ENCODE measurements at places on chromosomes 1 and 21.

GRCh38 chr1:67793562-67793961 lies 39.7 kb downstream of the GNG12 start:
- DNase-seq: no peak

DNA sequence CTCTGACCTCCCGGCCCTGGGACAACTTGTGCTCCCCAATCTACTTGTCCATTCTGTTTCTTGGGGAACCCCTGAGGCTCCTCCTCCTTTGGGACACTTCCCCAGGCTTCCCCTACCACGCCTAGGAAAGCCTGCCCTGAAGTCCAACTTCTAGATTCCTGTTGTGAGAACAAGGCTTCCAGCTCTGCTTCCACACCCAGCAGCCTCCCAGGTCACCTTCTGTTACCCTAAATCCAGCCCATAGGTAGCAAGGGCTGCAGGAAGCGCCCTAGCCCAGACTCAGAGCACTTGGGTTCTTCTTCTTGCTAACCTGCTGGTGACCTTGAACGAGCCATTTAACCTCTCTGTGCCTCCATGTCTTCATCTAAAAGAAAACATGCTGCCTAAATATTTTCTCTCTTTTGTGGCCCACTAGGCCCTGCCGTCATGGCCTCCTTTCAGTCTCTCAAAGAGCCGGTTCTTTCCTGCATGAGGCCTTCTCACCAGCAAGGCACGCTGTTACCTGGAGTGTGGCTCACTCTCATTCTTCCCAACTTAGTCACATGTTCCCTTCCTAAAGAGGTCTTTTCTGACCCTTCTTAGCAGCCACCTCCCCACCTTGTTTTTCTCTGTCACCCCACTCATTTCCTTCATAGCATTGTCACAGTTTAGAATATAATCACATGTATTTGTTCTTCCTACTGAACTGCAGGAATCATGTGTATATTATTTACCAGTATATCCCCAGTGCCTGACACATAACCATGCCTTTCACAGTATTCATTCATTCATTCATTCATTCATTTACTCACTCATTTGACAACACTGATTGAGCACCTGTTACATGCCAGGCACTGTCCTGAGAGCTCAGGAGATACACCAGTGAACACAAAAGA lies 1.4 kb downstream of the CAPN2 start:
- DNase-seq: no peak

- no peak for DNase-seq
Observed at GRCh38 chr1:226692051-226692792, 46.9 kb downstream of the ITPKB start.

GRCh38 chr1:89041119-89041641 lies 18.5 kb upstream of the GBP3 start:
- no peak for DNase-seq

- no peak for DNase-seq
Observed at GRCh38 chr1:70978623-70979022, 69.0 kb downstream of the PTGER3 start.

GRCh38 chr1:234589854-234590620 lies 19.9 kb downstream of the IRF2BP2 start:
- DNase-seq: no peak

DNA sequence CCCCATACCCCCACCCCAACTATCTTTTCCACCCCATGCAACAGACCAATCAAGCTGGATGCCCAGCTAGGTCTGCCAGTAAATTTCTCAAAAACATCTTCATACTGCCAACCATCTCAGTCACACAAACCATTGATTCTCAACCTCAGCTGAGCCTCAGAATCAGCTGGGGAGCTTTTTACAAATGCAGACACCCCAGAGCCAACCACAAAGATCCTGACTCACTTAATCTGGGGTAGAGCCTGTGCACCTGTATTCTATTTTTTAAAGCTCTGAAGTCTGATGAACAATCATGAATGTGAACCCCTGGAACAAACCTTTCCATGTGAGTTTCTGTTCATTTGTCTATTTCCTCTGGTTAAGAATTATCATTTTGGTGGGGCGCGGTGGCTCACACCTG lies 66.0 kb downstream of the ZNF281 start:
- DNase-seq: no peak

DNA sequence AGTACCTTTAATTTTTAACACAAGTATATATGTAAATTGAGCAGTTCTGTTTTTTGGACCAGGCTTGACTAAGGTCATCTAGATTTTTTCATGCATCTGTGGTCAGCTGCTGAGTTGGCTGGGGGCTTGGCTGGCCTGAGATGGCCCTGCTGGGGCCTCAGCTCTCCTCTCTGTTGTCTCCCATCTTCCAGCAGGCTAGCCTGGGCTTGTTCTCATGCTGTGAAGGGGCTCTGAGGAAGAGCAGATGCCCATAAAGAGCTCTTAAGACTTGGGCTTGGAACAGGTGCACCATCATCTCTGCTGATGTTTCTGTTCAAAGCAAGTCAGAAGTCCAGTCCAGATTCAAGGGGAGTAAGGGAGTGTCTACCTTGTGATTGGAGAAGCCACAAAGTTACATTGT lies 51.2 kb upstream of the TNR start:
- no peak for DNase-seq

- DNase-seq: no peak
Observed at GRCh38 chr1:196278816-196279215, 329.4 kb downstream of the KCNT2 start.

- no peak for DNase-seq
Observed at GRCh38 chr1:9361630-9362260, 69.1 kb downstream of the SPSB1 start.

DNA sequence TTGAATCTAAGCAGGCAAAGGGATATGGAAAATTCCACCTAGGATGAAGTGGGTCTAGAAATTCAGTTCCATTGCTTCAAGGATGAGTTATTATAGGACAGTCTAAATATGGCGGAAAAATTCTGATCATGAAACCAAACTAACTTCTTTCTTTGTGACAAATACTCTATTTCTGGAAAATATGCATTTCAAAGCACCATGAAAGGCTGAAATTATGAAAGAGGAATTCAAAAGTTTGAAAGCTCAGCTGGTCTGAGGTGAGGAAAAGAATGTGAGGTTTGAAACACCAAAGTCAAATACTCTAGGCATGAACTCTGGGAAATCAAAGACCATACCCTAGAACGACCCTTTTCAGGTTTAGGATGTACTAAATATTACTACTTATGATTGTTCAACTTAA lies 36.4 kb upstream of the COL11A1 start:
- no peak for DNase-seq

DNA sequence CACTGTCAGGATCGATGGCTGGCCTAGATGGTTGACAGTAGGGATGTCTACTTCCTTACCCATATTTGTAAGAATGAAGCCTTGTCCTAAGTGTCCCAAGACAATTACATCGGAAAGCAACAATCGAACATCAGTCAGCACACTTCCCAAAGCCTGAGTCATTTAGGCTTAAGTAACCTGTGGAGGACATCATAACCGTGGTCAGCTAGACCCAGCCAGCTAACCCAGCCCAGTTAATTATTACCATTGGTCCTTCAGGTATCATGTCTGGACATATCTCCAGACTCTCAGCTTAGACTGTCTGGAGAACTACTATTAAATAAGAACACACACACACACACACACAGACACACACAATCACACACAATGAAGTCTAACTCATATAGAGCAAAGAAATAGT lies 264.7 kb downstream of the TRABD2B start:
- no peak for DNase-seq

DNA sequence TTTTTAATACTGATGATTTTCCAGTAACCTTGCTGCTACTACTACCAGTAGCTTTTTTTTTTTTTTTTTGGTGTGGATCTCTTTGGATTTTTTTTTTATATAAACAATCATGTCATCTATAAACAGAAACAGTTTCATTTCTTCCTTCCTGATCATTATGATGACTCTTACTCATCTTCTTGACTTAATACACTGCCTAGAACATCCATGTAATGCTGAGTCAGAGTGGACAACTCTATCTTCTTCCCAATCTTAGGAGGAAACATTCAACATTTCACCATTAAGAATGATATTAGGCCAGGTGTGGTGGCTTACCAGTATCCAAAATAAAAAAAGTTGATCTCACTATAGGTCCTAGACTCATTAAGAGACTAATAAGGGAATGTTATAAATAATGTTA lies 69.1 kb downstream of the RUSC1 start:
- DNase-seq: no peak

- DNase-seq: peak; percentile 27
Observed at GRCh38 chr1:17653728-17654351, 101.3 kb upstream of the ACTL8 start.

DNA sequence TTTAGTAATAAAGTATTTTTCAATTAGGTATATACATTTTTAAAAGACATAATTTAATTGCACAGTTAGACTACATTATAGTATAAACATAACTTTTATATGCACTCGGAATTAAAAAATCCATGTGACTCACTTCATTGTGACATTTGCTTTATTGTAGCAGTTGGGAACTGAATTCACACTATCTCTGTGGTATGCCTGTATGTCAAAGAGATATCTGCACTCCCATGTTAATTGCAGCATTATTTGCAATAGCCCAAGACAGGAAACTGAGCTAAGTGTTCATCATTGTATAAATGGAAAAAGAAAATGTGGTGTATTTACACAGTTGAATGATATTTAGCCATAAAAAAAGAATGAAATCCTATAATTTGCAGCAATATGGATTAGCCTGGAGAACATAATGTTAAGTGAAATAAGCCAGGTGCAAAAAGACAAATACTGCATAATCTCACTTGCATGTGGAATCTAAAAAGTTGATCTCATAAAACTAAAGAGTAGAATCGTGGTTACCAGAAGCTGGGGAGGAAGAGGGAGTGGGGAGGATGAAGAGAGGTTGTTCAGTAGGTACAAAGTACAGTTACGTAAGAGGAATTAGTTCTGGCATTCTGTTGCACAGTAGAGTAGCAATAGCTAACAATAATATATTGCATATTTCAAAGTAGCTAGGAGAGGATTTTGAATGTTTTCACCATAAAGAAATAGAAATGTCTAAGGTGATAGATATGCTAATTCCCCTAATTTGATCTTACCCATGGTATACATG lies 64.8 kb downstream of the DPT start:
- no peak for DNase-seq

DNA sequence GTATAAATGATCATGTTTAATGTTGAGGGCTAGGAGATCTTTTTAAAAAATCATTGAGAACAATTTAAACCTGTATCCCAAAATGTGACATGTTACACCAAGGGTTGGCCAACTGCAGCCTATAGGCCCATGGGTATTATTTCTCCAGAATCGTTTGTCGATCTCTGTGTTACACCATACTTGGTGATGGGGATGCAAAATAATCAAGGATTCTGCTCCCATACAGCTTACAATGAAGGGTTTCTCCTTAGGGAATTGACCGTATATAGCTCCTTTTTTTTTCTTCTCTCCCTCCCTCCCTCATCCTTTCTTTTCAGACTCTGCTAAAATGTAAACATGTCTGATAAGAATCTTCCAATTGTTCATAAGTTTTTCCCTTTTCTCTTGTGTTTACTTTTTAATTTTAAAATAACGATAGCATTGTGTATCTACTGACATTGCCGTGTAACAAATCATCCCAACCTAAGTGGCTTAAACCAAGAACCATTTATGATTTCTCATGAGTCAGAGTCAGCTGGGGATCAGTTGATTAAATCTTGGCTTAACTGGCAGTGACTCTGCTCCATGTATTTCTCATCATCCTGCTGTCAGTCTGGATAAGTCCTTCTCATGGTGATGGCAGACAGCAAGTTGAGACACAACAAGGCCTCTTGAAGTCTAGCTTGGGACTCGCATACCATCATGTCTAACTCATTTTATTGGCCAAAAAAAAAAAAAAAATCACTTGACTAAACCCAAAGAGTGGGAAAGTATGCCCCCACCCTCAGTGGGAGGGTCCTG lies 48.0 kb downstream of the MARK1 start:
- DNase-seq: no peak

GRCh38 chr1:23558140-23558871 lies 995 bp downstream of the ID3 start:
- DNase-seq: peak; percentile 63

- no peak for DNase-seq
Observed at GRCh38 chr1:88104236-88104635, 579.8 kb upstream of the PKN2 start.

GRCh38 chr1:22364764-22365163 lies 86.9 kb upstream of the ZBTB40 start:
- no peak for DNase-seq

DNA sequence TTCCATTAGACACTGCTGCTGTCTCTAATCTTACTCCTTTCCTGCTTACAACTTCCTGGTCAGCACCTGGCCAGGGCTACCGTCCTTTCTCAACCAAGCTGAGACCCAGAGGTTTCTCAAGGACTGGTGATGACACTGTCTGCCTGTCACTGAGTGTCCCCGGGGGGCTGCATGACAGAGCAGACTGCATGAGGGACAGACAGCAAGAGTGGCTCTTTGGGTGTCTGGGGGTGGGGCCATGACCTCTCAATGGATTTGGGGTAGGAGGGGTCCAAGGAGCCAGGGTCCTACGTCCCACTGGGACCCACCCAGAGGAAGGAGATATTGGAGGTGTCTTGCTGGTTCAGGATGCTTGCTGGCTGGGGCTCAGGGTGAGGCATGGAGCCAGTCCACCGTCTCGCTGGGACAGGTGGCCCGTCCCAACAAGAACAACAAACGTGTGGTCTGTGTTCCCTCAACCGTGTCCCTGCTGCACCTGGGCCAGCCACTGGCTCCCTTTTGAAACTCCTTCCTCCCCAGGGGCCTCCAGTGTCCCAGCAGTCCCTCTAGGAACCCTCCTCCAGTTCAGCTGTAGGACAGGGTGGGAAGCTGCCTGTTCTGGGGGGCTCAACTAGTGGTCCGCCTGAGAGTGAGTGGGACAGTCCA lies 344.6 kb upstream of the AJAP1 start:
- DNase-seq: no peak

DNA sequence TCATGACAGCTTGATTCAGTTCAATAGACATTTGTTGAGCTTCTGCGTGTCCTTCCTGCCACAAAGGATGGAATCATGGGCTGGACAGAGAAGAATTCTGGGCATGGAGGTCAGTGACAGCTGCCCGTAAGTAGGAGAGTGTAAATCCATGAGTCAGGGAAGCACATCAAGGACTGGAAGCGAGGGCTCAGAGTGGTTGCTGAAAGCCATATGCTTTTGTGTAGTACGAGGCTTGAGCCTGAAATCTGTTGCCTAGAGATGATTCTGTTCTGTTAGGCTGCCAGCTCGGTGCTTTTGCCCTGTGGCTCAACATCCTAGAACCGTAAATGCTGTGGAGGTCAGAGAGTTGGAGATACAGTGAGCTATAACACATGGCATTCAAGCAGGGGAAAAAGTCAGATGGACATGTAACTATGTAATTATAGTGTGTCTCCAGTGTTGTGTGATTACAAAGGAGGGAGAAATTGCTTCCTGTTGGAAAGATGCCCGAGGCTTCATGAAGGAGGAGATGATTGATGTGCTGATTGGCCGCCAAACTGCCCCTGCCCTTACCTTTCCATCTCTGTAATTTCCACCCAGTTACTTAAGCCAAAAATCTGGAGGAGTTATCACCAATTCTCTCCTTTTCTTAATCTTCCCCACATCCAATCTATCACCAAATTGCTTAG lies 92.8 kb upstream of the CACNA1E start:
- no peak for DNase-seq

DNA sequence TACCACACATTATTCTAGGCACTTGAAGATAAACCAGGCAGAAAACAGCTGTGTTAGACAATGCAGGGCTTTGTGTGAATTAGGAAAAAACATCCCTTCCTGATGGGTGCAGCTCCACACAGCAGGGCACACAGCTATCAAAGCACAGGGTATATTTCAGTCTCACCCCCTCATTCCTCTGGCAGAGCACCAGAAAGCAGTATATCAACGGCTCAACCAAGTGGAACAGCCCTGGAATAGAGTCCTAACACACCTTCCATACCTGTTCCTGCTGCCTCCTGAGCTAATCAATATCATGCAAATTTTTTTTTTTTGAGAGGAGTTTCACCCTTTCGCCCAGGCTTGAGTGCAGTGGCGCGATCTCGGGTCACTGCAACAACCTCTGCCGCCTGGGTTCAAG lies 32.1 kb downstream of the LYST start:
- DNase-seq: no peak
